ENCODE measurements at places on chromosomes 2 and 18. TPM values are rescaled to one million over a fixed set of nuclear protein-coding genes. Genes with fewer than 3 reads are reported as not detected.

- no peak for DNase-seq
These were observed 447.5 kb upstream of the SLC14A2 start for GRCh38 chr18:45167631-45168280.

The DNPEP gene
- total RNA-seq: 87.3 TPM

GRCh38 chr2:12778811-12779579 is 62.3 kb downstream of the TRIB2 start:
- no peak for DNase-seq

The SETBP1 gene
- 17.5 TPM for total RNA-seq

DNA sequence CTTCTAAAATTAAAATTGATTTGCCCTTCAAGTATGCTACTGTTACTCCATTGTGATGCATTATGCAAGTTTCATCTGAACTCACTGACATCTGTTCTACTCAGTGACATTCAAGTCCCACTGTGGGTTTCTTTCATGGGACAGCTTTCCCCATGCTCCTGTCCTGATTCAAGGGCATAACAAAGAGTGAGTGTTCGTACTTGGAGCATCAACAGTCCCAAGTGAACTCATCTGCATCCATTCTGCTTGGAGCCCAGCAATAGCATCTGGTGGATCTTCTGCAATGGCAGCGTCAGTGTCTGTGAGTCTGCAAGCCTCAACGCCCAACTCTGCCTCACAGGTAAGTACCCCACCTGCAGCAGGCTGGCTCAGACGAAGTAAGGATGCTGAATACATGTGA is 27.5 kb downstream of the BUB1 start:
- no peak for DNase-seq

The EN1 gene
- 0.28 TPM for total RNA-seq

DNA sequence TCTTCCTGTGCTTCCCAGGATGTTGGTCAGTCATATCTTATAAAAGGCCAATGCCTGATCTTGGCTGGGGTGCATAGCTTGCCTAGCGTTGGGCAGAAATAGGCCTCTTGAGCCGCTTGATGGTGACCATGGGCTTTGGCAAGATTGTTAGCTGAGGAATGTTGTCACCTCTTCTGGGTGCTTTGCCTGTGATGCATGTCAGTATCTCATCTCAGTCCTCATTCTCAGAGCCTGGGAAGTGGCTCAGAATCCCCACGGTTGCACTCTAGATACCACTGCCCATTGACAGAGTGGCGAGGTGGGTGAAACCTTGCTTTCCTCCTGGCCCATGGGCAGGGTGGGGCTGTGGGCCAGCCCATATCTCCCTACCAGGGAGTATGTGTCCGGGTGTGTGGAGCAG is 79.2 kb upstream of the MGAT5 start:
- DNase-seq: no peak

- DNase-seq: no peak
These were observed 94.9 kb upstream of the FZD7 start for GRCh38 chr2:201938781-201939180.

The ASB18 gene
- not detected for total RNA-seq

The ASXL3 gene
- 0.36 TPM for total RNA-seq

Measured in omental fat pad (tissue), 4 donors.